Nephron progenitor cell (in vitro differentiated cells): ENCODE measurements at places on chromosomes 1 and 21.

DNA sequence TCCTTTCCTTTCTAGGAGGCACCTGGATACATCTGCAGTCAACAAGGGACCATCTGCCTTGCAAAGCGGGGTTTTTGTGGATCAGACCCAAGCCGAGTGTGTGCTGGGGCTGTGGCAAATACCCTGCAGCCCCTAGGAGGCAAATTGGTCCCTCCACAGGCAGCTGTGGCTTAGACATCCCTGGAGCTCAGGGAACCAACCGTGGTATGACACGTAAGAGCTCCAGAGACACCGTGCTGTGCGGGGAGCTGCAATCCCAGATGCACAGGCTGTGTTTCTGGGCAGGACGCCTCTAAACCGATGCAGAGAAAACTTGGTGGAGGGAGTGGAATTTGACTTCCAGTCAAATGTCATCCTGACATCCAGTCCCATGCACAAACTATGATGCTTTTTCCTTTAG lies 141.5 kb downstream of the KAZN start:
- H3K27me3 ChIP-seq: peaks cover 16% of the 10 kb centered on the region
- H3K4me3 ChIP-seq: peak overlapping the region; percentile 47
- DNase-seq: no peak

DNA sequence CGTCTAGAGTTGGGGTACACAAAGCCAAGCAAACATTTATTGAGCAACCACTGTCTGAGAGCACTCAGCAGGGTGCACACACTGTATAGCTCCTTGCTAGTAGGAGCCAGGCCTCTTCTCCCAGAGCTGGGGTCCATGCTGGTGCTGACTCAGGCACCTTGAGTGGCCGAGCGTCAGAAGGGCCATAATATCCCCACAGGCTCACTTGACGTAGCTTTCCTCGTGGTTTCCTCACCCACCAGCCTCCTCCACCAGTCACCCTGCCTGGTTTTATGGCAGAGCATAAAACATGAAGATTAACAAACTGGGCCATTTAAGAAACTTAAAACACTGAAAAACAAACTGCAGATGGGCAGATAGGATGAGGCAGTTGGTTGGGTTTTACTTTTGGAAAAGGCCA lies 361.5 kb downstream of the HHAT start:
- H3K27me3 ChIP-seq: no peaks in the 10 kb centered on the region
- H3K27ac ChIP-seq: no peak overlapping the region
- H3K4me3 ChIP-seq: no peak overlapping the region

- H3K36me3 ChIP-seq: no peaks in the 10 kb centered on the region
- H3K4me1 ChIP-seq: peaks cover 44% of the 10 kb centered on the region
- no peak for DNase-seq
- H3K27me3 ChIP-seq: peaks cover 12% of the 10 kb centered on the region
These were observed 104.2 kb upstream of the IPO9 start for GRCh38 chr1:201724766-201725118.

DNA sequence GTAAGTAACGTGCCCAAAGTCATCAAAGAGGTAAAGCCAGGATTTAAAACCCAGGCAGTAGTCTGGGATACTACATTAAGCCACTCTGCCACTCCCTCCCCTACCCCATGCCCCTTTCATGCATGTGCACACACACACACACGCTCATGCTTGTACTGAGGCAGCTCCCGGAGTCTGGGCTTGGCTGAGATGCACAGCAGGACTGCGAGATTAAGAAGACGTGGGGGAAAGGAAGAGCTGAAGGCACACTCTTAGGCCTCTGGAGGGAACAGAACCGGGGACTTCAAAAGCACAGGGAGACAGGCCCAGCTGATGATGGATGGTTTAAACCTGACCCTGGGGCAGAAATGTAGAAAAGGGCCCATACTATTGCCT lies 98.3 kb downstream of the GLIS1 start:
- no peak overlapping the region for H3K27ac ChIP-seq
- peaks cover 72% of the 10 kb centered on the region for H3K4me1 ChIP-seq
- no peak for DNase-seq
- H3K4me3 ChIP-seq: no peak overlapping the region
- H3K27me3 ChIP-seq: peaks cover 17% of the 10 kb centered on the region
- H3K36me3 ChIP-seq: no peaks in the 10 kb centered on the region

DNA sequence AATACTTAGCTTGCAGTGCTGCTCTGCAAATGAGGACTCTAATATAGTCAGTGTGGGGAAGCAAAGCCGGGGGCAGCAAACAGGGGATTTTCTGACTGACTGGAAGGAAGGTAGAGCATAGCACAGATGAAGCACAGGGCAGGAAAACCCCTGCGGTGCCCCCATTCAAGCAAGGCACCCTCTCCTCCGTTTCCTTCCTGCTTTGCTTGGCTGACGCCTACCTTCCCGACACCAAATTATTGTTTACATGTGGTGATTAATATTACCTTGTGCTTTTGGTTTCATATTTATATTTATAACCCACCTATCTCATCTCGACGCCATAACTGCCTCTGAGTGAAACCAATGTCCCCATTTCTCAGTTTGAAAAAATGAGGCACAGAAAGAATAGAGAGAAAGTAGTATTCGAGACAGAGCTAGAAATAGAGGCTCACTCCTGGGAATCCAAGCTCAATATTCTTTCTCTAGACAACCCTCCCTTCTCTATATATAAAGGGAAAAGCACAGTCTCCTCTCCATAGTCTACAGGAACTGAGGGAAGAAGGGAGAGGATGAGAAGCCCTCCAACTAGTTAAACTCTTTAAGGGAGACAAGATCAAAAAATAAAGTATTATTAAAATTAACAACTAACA lies 41.3 kb downstream of the PIK3C2B start:
- H3K4me1 ChIP-seq: peaks cover 70% of the 10 kb centered on the region
- no peak overlapping the region for H3K27ac ChIP-seq
- no peaks in the 10 kb centered on the region for H3K27me3 ChIP-seq
- H3K36me3 ChIP-seq: peaks cover 50% of the 10 kb centered on the region

DNA sequence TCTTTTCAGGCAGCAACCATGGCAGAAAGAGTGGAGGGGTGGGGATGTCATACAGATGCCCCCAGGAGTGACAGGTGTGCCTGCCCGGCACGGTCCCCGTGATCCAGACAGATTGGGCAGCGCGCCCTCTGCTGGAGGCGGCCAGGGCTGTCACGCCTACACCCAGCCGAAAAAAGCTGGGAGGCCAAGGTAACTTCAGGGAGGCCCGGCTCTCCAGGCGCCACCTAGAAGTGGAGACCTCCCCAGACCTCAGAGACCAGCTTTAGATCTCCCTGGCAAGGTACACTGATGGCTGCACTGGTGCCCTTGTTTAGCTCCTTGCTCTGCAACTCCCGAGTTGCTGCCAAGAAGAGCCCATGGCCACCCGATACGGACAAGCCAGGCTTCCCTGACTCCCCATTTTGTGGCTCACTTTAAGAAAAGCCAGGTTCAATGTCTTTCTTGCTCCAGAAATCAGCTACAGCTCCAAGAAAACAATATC lies 6.6 kb downstream of the GOLT1A start:
- peaks cover 72% of the 10 kb centered on the region for H3K27me3 ChIP-seq
- peak; percentile 91 for DNase-seq
- H3K27ac ChIP-seq: no peak overlapping the region
- H3K4me1 ChIP-seq: no peaks in the 10 kb centered on the region
- H3K36me3 ChIP-seq: no peaks in the 10 kb centered on the region

GRCh38 chr1:72177711-72178110 lies 104.6 kb downstream of the NEGR1 start:
- H3K36me3 ChIP-seq: no peaks in the 10 kb centered on the region
- H3K4me3 ChIP-seq: no peak overlapping the region
- H3K4me1 ChIP-seq: peaks cover 14% of the 10 kb centered on the region
- no peaks in the 10 kb centered on the region for H3K27me3 ChIP-seq

DNA sequence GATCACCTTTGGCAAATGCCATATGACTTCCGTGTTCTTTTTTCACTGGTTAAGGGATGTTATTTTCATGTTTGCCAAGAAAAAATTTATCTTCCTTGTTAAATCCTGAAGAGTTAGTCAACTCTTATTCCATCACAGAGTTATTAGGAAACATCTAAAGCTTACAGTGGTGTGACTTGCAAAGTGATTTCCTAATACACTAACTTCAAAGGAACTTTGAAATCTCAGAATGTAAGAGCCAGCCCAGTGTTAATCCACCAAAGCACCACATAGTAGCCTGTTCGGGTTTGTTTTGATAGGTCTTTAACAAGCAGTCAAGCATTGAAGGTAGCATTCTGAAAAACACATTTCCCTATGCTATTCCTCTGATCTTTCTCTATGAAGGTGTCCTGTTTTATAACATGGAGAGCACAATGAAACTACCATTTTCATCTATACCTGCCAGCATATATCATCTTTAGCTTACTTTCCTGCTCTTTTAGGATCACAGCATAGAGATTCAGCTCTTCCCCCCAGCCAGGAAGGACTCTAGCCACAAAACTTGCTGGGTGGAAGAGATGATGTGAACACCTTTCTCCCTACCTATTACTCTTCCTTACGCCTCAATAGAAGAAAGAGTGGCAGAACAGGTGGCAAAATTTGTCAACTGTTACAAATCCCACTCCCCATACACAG lies 82.4 kb upstream of the MAGI3 start:
- H3K4me1 ChIP-seq: peaks cover 10% of the 10 kb centered on the region
- DNase-seq: no peak
- peaks cover 3% of the 10 kb centered on the region for H3K27me3 ChIP-seq
- peaks cover 4% of the 10 kb centered on the region for H3K36me3 ChIP-seq
- no peak overlapping the region for H3K27ac ChIP-seq

DNA sequence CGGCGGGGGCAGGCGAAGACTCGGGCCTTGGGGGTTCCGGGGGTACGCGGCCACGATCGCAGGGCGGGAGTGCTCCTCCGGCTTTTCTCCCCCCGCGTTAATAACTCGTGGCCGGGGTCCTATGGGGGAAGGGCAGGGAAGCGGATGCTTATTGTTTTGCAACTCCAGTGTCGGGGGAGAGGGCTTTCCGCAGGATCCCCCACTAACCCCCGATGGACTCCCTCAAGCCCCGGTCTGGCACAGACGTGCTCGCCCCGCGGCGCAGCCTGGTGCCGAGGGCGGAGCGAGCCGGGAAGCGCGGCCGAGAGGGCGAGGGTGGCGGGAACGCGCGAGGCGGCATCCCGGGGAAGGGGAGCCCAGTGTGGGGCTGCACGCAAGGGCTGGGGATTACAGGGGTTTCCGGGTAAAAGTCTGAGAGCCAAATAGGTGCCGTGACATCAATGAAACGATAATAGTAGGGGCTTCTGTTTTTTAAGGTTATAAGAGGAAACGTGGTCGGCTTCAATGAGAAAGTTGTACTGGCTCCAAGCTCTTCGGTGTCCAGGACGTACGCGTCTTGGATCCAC lies 772 bp downstream of the UCK2 start:
- H3K4me1 ChIP-seq: peaks cover 66% of the 10 kb centered on the region
- H3K27me3 ChIP-seq: no peaks in the 10 kb centered on the region
- peak overlapping the region; percentile 98 for H3K27ac ChIP-seq

DNA sequence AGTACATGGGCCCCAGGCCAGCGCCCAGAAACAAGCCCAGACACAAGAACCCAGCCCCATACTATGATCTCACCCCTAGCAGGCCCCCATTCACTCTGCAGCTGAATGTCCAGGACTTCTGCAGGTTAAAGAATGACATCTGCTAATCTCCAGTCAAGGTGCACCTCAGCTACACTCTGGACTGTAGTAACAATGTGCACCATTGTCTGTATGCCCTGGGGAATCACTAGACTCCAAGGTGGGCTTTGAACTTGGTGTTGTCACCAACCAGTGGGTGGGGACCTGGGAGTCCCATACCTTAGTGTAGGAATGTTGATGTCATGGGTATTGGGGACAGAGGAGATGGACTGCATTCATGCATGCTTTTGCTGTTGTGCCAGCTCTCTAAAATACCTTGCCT lies 10.3 kb downstream of the KCNE1 start:
- no peak overlapping the region for H3K4me3 ChIP-seq
- H3K36me3 ChIP-seq: peaks cover 7% of the 10 kb centered on the region
- DNase-seq: no peak

- peaks cover 10% of the 10 kb centered on the region for H3K36me3 ChIP-seq
- H3K4me1 ChIP-seq: peaks cover 5% of the 10 kb centered on the region
- H3K4me3 ChIP-seq: no peak overlapping the region
- peaks cover 19% of the 10 kb centered on the region for H3K27me3 ChIP-seq
- H3K27ac ChIP-seq: no peak overlapping the region
- no peak for DNase-seq
These were observed 191.4 kb downstream of the PTPRU start for GRCh38 chr1:29427614-29428279.

DNA sequence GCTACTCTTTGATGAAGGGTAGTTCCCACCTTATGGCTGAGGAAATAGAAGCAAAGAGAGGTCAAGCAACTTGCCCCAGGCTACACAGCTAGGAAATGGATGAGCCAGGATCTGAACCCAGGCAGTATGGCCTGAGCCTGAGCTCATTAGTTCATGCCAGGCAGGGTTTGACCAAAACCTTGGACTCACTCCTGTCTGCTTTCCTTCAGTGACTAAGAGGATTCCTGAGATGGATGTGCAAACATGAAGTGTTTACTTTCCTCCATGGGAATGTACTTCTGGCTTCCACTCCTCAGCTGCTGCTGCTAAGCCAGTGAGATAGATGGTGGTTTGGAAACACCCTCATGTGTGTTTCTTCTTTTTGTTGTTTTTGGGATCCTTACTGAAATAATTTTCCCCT lies 35.1 kb upstream of the ERRFI1 start:
- no peak for DNase-seq
- peaks cover 13% of the 10 kb centered on the region for H3K4me1 ChIP-seq
- H3K27me3 ChIP-seq: peaks cover 9% of the 10 kb centered on the region
- peaks cover 3% of the 10 kb centered on the region for H3K36me3 ChIP-seq
- H3K27ac ChIP-seq: peak overlapping the region; percentile 22

DNA sequence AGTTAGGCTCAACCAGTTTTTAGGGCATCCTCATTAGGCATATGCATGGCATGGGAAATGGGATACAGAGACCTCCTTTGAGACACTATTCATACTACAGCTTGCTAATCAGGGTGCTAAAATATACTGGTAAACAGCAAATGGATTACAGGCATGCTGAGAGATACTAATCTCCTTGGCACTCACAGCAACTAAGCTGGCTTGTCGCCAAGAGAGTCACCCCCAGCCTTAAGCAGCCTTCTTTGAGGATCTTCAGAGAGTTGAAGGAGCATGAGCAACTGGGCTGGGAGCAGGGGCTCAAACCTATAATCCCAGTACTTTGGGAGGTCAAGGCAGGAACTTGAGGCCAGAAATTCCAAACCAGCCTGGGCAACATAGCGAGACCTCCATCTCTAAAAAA lies 120.1 kb upstream of the NR5A2 start:
- H3K4me1 ChIP-seq: no peaks in the 10 kb centered on the region
- H3K4me3 ChIP-seq: no peak overlapping the region
- no peaks in the 10 kb centered on the region for H3K36me3 ChIP-seq
- DNase-seq: no peak

DNA sequence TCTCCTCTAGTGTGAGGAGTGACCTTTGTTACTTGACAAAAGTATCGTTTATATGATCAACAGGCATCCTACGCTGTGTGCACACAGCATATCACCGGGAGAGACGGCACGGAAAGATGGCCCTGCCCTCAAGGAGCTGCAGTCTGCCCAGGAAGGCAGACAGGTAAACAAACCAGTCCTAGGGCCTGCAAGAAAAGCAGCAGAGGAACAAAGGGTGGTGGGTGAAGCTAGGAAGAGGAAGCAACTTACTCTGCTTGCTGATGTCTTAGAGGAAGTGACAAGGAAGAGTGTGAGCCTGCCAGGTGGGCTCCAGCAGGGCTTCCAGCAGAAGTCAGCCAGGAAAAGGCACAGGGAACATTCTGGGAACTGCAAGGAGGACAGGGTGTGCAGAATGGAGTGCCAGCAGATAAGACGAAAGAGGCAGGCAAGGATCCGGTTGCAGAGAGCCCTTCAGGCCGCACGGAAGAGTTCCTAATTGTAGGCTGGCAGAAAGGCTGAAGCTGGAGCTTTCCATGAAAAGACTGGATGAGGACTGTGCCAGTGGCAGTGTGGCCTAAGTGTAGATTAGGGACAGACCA lies 106.7 kb downstream of the SLC45A1 start:
- no peaks in the 10 kb centered on the region for H3K27me3 ChIP-seq
- H3K4me1 ChIP-seq: peaks cover 41% of the 10 kb centered on the region
- H3K27ac ChIP-seq: peak overlapping the region; percentile 100
- peaks cover 19% of the 10 kb centered on the region for H3K36me3 ChIP-seq
- no peak for DNase-seq
- peak overlapping the region; percentile 81 for H3K4me3 ChIP-seq
